B cell (primary cell): ENCODE measurements at places on chromosomes 16 and 17. TPM values are rescaled to one million over a fixed set of nuclear protein-coding genes. Genes with fewer than 3 reads are reported as not detected.

Gene ARHGAP27
- 159 and 162 TPM in 2 replicates for total RNA-seq

Gene KRT40
- total RNA-seq: not detected in 2 replicates

DNA sequence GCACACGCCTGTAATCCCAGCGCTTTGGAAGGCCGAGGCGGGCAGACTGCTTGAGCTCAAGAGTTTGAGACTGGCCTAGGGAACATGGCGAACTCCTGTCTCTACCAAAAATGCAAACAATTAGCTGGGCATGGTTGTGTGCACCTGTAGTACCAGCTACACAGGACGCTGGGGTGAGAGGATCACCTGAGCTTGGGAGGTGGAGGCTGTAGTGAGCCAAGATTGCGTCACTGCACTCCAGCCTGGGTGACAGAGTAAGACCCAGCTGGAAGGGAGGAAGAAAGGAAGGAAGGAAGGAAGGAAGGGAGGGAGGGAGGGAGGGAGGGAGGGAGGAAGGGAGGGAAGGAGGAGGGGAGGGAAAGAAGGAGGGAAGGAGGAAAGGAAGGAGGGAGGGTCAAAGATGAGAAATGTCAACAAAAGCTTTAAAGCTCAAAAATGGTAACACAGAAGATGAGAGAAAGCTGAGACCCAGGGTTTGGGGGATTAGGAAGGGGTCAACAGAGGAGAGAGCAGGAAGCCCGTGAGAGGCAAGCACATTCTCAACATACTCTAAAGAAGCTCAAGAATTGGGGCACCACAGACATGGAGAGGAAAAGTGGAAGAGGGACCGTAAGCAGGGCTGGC, 5.0 kb upstream of the KRT19 start:
- H3K36me3 ChIP-seq: no peaks in the 10 kb centered on the region
- H3K4me1 ChIP-seq: peaks cover 4% of the 10 kb centered on the region
- H3K27ac ChIP-seq: no peak overlapping the region

GRCh38 chr17:76879691-76880090, 11.5 kb downstream of the MGAT5B start:
- H3K4me3 ChIP-seq: no peak overlapping the region

- H3K27me3 ChIP-seq: no peaks in the 10 kb centered on the region
- no peak for DNase-seq
- H3K27ac ChIP-seq: no peak overlapping the region
Observed at GRCh38 chr17:70169709-70170597, 621 bp downstream of the KCNJ2 start.

DNA sequence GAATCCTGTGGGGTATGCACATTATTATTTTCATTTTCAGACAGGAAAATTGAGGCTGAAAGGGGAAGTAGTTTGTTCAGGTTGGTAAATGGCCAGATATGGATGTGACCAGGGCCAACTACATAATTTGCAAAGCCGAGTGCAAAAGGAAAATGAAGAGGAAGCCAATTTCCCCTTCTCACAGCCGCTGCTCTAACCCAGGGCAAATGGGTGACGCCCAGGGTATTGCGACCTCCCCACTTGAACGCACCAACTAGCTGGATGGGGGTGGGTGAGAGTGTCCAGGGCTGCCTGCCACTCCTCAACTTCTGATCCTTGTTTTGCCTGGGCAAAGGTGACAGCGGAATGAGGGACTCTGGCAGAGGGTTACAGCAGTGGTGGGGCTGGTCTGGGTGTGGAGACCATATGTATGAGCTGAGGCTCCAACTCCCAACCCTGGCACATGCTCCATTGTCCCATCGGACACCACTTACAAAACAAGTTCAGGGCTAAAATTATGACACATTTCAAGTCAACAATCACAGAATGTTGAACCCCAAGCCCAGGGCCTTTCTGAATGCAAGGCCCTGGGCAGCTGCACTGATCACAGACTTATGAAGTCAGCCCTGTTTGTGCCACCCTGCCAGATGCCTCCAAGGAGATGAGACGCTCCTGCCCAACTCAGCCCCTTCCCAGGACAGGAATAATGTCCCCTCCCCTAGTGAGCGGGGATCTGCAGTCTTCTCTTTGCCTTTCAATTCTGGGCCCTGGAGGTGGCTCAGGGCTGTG, 1.7 kb downstream of the ANKRD40CL start:
- DNase-seq: peak; percentile 53
- no peak overlapping the region for H3K4me3 ChIP-seq
- H3K36me3 ChIP-seq: no peaks in the 10 kb centered on the region
- H3K27ac ChIP-seq: peak overlapping the region; percentile 35

DNA sequence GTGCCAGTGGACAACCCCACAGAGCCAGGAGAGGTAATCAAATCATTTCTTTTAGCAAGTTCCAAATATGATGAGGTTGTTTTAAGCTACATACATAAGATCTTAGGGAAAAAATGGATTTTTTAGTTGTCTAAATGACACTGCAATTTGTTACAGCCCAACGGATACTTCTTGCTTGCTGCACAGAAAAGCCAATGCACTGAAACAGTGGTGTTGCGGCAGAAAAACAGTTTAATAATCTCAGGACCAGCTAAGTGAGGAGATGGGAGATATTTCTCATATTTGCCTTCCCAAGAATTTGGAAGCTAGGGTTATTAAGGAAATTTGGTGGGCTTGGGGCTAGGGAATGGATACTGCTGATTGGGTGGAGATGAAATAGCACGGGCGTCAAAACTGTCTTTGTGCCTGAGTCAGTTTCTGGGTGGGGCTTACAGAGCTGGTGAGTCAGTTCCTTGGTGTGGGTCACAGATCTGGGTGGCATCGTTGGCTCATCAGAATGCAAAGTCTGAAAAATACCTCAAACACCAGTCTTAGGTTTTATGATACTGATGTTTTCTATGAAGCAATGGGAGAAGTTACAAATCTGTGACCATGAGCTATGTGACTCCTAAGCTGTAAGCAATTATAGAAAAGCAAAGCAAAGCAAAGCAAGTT, 255.4 kb downstream of the IRX3 start:
- no peak overlapping the region for H3K4me3 ChIP-seq
- DNase-seq: no peak
- no peaks in the 10 kb centered on the region for H3K36me3 ChIP-seq
- H3K27ac ChIP-seq: no peak overlapping the region
- H3K4me1 ChIP-seq: no peaks in the 10 kb centered on the region
- H3K27me3 ChIP-seq: no peaks in the 10 kb centered on the region
